ENCODE measurements at places on chromosomes 11 and 22.

DNA sequence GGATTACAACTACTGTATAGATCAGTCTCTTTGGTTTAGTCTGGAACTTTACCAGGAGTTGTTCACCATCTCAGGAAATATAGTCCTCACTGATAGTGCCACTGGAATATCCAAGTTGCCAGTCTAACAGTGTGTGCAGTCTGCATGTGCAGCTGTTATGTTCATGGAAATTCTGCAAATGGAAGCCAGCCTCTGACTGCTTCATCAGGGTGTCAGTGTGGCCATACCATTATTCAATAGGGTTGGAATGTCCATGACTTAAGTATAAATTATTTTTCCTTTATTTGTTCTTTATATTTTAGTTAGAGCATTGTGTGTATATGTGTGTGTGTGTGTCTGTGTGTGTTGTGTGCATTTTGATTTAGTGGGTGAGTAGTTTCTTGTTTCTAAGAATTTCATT is 51.8 kb downstream of the C11orf96 start:
- H3K27ac ChIP-seq, result no peak overlapping the region
- H3K27me3 ChIP-seq, result no peaks in the 10 kb centered on the region
- no peaks in the 10 kb centered on the region for H3K36me3 ChIP-seq
- H3K4me3 ChIP-seq, result no peak overlapping the region

DNA sequence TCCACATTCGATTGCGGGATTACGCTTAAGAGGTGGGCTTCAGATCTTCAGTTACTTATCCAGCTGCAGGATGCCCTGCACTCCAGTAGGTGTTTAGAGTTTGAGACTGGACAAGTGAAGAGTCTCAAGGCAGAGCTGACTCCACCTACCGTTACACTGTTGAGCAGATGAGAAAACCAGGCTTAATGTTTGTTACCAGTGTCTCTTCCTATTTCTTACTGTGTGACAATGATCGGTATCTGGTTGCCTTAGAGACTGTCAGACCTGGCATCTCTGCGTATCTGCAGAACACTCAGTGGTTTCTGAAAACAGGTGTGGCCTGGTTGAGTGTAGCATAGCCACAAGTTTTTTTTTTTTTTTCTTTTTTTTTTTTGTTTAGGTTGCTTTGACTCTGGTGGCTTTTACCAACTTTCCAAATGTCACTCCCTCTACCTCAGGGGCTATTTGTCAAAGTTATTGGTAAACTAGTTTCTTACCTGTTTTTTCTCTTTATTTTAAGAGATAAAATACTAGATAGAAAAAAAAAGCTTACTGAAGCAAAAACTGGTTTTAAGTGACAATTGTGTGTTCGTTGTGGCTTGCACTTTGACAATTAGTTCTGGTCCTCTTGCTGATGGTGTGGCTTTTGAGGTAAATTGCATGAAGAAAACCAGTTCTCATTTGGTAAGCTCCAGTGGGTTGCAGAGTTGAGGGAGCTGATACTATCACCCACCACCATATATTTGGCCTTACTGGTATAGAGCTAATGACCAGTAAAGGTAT is 284.8 kb downstream of the ETS1 start:
- DNase-seq, result no peak
- H3K36me3 ChIP-seq, result no peaks in the 10 kb centered on the region
- H3K27me3 ChIP-seq, result no peaks in the 10 kb centered on the region
- no peak overlapping the region for H3K4me3 ChIP-seq
- H3K27ac ChIP-seq, result no peak overlapping the region
- H3K4me1 ChIP-seq, result peaks cover 3% of the 10 kb centered on the region

- H3K27me3 ChIP-seq, result no peaks in the 10 kb centered on the region
- peak overlapping the region; percentile 69 for H3K4me3 ChIP-seq
- no peaks in the 10 kb centered on the region for H3K36me3 ChIP-seq
- no peaks in the 10 kb centered on the region for H3K4me1 ChIP-seq
- DNase-seq, result peak; percentile 84
- H3K27ac ChIP-seq, result peak overlapping the region; percentile 85
Observed at GRCh38 chr11:95067039-95067840, 521 bp downstream of the SRSF8 start.

GRCh38 chr11:7595016-7595866 is 78.1 kb downstream of the CYB5R2 start:
- no peak overlapping the region for H3K27ac ChIP-seq
- no peak for DNase-seq
- H3K36me3 ChIP-seq, result peaks cover 9% of the 10 kb centered on the region
- H3K4me1 ChIP-seq, result peaks cover 2% of the 10 kb centered on the region
- H3K4me3 ChIP-seq, result no peak overlapping the region
- no peaks in the 10 kb centered on the region for H3K27me3 ChIP-seq

- no peak overlapping the region for H3K27ac ChIP-seq
- H3K27me3 ChIP-seq, result no peaks in the 10 kb centered on the region
- H3K4me1 ChIP-seq, result no peaks in the 10 kb centered on the region
- no peak overlapping the region for H3K4me3 ChIP-seq
- no peaks in the 10 kb centered on the region for H3K36me3 ChIP-seq
- DNase-seq, result no peak
Observed at GRCh38 chr11:77642228-77642627, 4.6 kb upstream of the CLNS1A start.

GRCh38 chr22:23292453-23293350 is 112.4 kb downstream of the BCR start:
- no peaks in the 10 kb centered on the region for H3K27me3 ChIP-seq
- H3K36me3 ChIP-seq, result peaks cover 92% of the 10 kb centered on the region
- H3K4me1 ChIP-seq, result no peaks in the 10 kb centered on the region
- no peak for DNase-seq
- no peak overlapping the region for H3K4me3 ChIP-seq
- no peak overlapping the region for H3K27ac ChIP-seq

DNA sequence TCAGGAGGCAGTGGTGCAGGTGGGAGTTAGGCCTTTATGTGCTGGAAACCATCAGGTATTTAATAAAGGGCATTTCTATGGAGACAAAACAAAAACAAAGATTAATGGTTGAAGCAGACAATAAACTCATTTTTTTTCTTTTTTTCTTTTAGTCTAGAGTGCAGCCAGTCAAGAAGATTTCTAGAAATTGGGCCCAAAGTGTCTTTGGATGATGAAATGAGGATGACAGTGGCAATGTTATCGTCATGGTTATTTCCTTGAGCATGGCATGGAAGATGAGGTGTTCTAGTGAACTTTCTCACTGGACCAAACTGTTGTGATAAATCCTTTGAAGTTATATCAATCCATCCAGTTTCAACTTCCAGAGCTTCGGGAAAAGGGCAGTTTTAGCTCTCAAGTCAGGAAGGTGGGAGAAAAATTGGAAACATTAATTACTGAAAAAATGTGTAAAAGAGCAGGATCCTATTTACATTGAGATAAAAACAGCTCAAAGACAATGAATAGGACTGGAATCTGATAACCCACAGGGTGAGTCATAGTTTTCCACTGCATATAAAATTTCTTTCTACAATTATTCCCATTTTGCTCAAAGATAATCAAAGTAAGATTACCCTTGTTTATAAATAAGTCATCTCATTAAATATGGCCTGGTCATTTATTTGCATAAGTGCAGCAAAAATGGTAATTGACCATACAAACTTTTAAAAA is 33.0 kb downstream of the PRR5L start:
- H3K27me3 ChIP-seq, result no peaks in the 10 kb centered on the region
- no peaks in the 10 kb centered on the region for H3K4me1 ChIP-seq
- H3K36me3 ChIP-seq, result no peaks in the 10 kb centered on the region
- DNase-seq, result no peak
- H3K27ac ChIP-seq, result no peak overlapping the region

DNA sequence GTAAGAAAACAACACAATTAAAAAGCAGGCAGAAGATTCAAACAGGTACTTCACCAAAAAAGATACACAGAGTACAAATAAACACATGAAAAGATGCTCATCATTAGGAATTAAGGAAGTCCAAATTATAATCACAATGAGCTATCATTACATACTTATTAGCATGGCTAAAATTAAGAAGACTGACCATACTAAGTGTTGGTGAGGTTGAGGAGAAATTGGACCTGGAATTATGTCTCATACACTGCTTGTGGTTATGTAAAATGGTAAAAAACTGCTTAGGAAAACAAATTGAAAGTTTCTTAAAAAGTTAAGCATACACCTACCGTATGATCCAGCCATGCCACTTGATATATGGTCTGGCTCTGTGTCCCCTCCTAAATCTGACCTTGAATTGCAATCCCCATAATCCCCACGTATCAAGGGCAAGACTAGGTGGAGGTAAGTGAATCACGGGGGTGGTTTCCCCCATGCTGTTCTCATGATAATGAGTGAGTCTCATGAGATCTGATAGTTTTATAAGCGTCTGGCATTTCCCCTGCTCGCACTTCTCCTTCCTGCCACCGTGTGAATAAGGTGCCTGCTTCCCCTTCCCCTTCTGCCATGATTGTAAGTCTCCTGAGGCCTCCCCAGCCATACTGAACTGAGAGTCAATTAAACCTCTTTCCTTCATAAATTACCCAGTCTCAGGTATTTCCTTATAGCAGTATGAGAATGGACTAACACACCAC is 4.8 kb downstream of the SAAL1 start:
- no peak overlapping the region for H3K27ac ChIP-seq
- H3K36me3 ChIP-seq, result peaks cover 13% of the 10 kb centered on the region
- no peaks in the 10 kb centered on the region for H3K27me3 ChIP-seq
- no peak overlapping the region for H3K4me3 ChIP-seq
- no peak for DNase-seq

GRCh38 chr11:1876361-1877063 is 15.2 kb downstream of the PRR33 start:
- H3K4me3 ChIP-seq, result no peak overlapping the region
- no peaks in the 10 kb centered on the region for H3K27me3 ChIP-seq
- no peaks in the 10 kb centered on the region for H3K36me3 ChIP-seq

Measured in mesenchymal stem cell (in vitro differentiated cells and primary cell).